Mesenteric fat pad (tissue), 1 donor: ENCODE measurements at places on chromosomes 6 and 20. TPM values are rescaled to one million over a fixed set of nuclear protein-coding genes. Genes with fewer than 3 reads are reported as not detected.

DNA sequence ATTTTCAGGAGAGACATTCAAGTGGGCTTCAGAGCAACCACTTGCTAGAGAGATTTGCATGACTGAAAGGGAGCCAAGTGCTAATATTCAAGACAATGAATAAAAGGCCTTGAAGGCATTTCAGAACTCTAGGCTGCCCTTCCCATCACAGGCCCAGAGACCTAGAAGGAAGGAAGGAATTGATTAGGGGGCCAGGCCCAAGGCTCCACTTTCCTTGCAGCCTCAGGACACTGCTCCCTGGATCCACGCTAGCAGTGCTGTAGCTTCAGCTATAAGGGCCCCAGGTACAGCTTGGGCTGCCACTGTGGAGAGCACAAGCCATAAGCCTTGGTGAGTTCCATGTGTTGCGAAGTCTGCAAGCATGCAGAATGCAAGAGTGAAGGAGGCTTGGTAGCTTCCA is 731.9 kb upstream of the FLRT3 start:
- DNase-seq, result no peak

GRCh38 chr6:118320652-118321051 is 227.4 kb upstream of the PLN start:
- no peak for DNase-seq

DNA sequence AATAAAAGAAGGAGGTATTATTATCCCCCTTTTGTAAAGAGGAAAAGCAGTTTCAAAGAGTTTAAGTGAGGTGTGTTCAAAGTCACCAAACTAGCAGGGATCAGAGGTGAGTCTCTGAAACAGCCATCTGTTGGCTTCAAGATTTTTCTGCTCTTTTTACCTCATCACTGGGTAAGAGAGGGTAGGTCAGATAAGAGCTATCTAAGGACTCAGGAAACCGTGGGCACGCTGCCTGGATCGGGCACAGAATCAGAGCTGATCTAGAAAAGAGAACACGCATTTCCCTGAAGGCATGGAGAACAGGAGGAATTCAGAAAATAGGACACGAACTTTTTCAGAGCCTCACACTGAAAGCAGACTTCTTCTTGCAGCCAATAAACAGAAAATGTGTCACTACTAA is 65.8 kb upstream of the LY86 start:
- no peak for DNase-seq

DNA sequence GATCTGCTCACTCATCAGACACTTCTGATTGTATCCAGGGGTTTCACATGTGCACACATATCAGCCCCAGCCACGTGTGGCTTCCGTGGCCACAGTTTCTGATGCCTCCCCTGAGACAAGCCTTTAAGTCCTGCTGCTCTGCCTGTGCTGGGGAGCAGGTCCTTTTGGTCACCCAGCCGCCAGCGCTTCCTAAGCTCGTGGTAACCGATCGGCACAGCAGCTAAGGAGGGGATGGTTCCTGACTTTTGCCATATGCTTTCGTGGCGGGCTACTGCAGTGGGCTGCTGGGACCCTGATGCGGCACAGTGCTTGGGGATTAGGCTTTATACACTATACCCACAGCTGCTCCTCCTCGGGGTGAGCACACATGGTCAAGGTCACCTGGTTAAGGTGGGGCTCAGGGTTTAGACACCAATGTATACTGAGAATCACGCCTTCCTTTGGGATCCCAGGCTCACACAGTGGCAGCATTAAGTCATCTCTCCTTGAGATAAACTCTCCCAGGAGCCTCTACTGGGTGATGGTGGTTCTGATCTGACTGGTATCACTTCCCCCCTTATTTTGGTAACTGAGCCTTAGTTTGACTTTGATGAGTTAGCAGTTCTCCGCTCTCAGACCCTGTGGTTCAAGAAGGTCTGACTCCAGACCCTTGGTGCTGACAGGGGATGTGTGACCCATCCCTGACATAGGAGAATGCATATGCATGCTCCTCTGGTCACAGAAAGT is 85.9 kb upstream of the KCNG1 start:
- no peak for DNase-seq

GRCh38 chr6:49531774-49532569 is 18.5 kb upstream of the C6orf141 start:
- no peak for DNase-seq

GRCh38 chr6:144350528-144350880 is 65.4 kb downstream of the UTRN start:
- DNase-seq, result no peak

Gene ZKSCAN3
- 3.0 TPM for total RNA-seq

Gene PROKR2
- total RNA-seq, result not detected
